Right hindlimb (tissue), 1 donor: ENCODE measurements at places on chromosomes 6 and 20.

GRCh38 chr6:167904791-167905190 is 78.1 kb downstream of the AFDN start:
- no peak for DNase-seq

- peak; percentile 59 for DNase-seq
These were observed 25.2 kb upstream of the LRRN4 start for GRCh38 chr20:6079016-6079415.

GRCh38 chr6:63897952-63898351 is 262.4 kb downstream of the PHF3 start:
- DNase-seq: no peak

GRCh38 chr6:96675597-96675996 is 112.7 kb downstream of the FHL5 start:
- DNase-seq: no peak

DNA sequence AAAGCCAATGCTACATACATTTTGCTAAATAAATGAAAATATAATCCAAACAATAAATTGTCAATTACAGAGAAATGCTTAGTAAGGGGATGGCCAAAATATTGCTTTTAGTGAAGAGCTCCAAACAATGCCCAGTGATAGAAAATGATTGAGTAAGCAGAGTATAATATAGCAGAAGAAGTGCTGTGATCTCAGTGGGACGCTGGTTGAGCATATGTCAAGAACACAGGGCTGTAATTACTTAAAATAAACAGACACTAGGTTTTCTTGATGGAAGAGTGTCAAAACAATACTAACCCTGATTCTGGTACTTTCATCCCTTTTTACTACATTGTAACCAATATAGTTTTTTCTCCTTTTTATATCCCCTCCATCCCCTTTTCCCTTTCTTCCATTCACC is 150.3 kb downstream of the GRIK2 start:
- DNase-seq: no peak

- no peak for DNase-seq
These were observed 35.5 kb upstream of the NCOA3 start for GRCh38 chr20:47466213-47466612.

DNA sequence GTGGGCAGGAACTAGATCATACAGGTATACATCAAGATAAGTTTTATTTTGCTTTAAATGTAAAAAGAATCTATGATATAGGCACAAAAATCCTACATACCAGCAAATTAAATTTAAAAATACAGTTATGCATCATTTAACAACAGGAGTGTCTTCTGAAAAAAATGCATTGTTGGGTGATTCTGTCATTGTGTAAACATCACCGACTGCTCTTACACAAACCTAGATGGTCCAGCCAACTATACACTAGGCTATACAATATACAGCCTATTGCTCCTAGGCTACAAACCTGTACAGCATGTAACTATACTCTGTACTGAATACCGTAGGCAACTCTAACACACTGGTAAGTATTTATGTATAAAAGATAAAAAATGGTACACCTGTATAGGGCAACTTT is 139.4 kb downstream of the RNGTT start:
- DNase-seq: no peak

DNA sequence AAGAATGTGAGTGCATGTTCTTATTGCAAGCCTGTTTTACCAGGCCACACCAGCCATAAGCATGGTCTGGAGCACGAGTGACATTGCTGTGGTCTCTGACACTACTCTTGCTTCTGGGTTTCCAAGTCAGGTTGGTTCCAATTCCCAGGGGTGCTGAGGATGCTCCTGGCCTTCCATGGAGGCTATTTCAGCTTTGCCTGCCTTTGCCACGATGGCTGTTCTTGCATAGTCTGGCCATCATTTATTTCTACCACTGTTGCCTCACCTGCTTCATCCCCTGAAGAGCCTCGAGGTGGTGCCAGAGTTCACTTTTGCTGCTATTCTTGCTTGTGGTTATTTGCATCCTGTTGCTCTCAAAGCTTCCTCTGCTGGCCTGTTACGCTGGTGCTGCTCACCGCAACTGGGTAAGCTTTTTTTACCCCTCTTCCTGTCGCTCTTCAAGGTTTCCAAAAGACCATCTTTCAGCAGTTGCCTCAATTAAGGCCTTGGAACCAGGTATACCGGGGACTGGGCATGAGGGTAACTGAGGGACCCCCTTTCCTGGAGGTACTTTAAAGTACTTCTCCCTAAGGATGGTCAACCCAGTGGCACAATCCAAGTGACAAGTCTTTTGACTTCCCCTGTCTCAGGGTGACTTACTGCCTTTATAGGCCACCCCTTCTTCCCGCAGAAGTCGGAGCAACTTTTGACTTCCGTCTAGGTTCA is 64.5 kb downstream of the AKAP7 start:
- peak; percentile 43 for DNase-seq

DNA sequence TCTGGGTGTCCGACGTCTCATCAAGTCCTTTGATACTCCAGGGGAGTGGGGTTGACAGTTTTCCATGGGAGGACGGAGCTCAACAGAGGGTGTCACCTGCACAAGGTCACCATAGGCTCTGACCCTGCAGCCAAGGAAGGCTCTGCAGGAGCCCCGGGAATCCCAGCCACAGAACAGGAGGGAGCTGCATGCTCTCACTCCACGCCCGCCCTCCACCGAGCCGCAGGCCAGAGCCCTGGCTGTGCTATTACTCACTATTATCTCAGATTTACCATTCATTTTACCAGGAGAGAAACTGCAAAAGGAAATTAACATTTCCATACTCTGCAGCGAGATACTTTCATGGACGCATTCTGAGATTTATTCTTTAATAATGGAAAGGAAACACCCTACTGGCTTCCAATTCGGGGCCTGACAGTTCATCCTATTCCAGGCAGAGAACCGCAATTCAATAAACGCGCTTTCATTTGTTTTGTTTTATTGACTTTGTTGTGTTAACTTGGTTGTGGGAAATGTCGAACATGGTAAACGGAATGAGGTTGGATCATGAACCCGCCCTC is 18.3 kb upstream of the NTSR1 start:
- DNase-seq: no peak

DNA sequence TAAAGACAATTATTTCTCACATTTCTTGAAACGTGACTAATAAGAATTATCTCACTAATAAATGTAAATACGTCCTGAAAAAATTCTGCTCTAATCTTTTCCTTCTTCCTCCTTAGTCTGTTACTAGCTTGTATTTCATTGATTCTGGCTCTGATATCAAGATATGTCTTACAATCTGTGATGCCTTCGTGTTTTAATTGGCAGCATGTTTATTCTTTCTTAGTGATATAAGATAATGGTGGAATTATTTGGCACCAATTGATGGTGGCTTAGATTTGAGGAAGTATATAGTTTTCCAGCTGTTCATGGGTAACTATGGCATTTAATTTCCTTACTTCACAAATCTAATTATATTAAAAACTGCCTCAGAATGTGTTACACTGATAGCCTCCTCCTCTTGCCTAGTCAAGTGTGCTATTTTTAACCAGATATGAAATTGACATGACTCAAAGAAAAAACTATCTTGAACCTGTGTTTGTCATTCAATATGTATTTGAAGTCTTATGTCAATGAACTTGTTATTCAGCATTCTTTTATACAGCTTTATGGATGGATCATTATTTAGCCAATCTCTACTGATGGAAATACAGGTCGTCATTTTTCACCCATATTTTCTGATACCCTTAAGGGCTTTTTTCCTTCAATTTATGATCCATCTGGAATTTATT is 5.3 kb downstream of the CCNC start:
- no peak for DNase-seq

DNA sequence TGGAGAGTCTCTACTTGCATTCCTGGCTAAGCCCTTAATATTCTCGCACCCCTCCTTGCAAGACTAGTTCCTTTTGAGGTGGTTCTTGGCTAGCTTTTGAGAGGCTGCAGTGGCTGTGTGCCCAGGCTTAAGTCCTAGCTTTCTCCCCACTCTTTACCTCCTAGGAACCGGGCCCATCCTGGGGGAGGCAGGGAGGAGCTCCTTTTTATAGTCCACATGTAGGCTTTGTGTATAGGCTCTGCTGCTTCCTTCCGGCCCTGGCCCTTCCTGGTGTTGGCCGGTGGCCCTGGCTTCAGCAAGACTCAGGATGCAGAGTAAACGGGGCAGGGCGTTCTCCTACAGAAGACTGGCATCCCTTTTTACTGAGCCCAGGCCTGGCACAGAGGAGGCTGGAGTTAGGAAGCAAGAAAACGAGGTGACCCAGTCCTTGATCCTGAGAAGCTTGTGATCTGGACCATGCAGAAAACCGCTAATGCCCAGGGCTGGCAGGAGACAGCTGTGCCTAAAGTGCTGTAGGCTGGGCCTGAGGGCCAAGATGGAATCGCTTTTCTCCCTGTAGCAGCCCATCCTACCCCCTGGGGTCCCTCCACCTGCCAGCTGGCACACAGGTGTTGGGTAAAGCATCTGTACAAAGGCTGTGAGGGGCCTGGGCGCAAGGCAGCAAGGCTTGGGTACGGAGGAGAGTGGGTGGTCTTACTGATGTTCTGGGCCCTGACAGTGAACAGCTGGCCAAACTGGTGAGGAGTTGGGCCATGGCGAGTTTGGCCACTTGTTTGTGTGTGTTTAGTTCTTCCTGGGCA is 8.7 kb downstream of the PLCG1 start:
- peak; percentile 73 for DNase-seq

DNA sequence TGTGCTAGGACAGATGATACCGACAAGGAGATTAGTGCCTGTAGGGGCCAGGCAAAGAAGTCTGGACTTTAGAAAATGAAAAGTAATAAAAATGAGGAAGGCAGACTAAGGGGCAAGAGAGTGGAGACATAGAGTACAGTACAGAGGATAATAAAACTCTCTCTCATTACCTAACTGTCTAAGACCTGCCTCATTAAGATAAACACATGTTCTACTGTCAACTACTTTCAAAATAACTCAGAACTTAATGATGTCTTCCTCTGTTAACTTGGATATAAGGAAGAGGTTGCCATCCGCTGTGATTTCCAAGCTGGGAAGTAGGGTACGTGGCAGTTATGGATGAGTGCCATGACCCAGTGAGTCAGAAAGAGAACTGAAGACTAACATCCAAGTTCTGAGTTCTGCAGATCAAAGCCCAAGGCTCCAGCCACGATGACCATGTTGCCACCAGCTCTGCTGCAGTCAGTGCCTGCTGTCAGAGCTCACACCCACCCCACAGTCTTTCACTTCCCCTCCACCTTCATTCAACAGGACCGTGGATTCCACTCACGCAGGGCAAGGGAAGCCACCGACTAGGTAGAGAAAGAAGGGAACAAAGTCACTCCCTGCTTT is 81.8 kb downstream of the KIF16B start:
- DNase-seq: no peak

- DNase-seq: no peak
These were observed 88.7 kb downstream of the ARHGAP18 start for GRCh38 chr6:129621252-129621651.

GRCh38 chr20:20530428-20531151 is 162.7 kb downstream of the INSM1 start:
- no peak for DNase-seq

- no peak for DNase-seq
These were observed 11.9 kb downstream of the CUL9 start for GRCh38 chr6:43193929-43194328.

GRCh38 chr6:164167873-164168405 is 753.4 kb downstream of the QKI start:
- no peak for DNase-seq

- no peak for DNase-seq
These were observed 20.1 kb upstream of the NCOA3 start for GRCh38 chr20:47481330-47482216.
